ENCODE measurements at places on chromosomes 7 and 10. TPM values are rescaled to one million over a fixed set of nuclear protein-coding genes. Genes with fewer than 3 reads are reported as not detected.

The ZNF853 gene
- under 0.01 TPM for total RNA-seq

The RELN gene
- total RNA-seq: 0.36 TPM

The AASS gene
- total RNA-seq: 26.4 TPM

The PPP1R3A gene
- not detected for total RNA-seq

The SFTPA1 gene
- not detected for total RNA-seq

The DDC gene
- total RNA-seq: not detected

The EBLN1 gene
- total RNA-seq: not detected

DNA sequence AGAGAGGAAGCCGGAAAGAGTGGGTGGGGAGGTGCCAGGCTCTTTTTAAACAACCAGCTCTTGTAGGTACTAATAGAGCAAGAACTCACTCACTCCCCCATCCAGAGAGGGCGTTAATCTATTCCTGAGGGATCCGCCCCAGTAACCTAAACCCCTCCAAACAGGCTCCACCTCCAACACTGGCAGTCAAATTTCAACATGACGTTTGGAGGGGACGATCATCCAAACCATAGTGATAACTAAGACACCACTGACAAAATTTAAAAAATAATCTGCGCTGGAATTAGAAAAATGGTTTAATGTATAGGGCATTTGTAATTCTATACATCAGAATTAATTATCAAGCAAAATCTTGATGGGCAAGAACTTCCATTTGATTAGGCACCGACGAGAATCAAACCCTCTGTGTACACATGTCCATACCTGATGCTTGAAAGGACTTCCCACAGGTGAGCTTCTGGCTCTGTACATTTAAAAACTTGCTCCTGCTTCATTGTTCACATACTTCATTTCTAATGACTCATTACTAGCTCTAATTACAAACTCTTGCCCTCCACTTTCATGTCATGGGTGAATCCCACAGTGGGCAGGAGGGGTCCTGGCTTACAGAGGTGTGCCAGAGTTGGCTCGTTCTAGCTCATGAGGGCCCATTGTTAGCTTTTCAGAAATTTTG is 20.6 kb upstream of the KDM7A start:
- no peak for DNase-seq

DNA sequence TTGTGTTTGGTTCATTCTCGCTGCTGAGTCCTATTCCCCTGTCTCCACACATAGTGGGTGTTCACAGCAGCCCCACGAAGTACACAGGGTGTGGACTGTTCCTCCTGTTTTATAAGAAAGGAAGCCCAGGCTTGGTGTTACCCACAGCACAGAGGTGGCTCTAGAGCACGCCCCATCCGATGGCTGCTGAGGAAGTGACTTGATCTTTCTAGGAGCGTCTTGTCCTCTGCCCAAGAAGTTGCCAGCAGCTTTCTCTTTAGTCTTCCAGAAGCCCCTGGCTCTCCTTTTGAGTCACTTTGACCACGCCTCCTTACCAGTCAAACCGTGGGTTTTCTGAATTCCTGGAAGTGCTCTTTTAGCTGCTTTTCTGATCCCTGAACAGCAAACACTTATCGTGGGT is 94.0 kb downstream of the GRK5 start:
- DNase-seq: peak; percentile 51

GRCh38 chr7:1197997-1198625 is 34.6 kb upstream of the UNCX start:
- peak; percentile 98 for DNase-seq

- no peak for DNase-seq
These were observed 58.4 kb upstream of the HDAC9 start for GRCh38 chr7:18437101-18437500.

DNA sequence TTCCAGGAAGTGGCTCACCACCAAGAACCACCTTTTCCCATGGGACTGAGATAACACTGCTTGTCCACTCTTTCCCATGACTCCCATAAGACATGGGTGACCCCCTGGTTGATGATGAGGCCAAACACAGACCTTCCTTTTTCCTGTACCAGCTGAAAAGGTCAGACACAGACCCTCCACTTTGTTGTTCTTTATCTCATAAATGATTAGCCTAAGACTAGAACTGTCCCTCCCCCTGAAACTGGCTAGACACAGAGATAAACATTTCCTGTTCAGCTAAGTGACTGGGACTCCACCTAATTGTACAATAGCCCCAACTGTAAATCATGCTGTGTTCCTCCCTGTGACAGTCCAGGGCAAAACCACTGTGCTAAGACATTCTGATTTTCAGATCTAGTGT is 8.2 kb upstream of the NRG3 start:
- DNase-seq: no peak

DNA sequence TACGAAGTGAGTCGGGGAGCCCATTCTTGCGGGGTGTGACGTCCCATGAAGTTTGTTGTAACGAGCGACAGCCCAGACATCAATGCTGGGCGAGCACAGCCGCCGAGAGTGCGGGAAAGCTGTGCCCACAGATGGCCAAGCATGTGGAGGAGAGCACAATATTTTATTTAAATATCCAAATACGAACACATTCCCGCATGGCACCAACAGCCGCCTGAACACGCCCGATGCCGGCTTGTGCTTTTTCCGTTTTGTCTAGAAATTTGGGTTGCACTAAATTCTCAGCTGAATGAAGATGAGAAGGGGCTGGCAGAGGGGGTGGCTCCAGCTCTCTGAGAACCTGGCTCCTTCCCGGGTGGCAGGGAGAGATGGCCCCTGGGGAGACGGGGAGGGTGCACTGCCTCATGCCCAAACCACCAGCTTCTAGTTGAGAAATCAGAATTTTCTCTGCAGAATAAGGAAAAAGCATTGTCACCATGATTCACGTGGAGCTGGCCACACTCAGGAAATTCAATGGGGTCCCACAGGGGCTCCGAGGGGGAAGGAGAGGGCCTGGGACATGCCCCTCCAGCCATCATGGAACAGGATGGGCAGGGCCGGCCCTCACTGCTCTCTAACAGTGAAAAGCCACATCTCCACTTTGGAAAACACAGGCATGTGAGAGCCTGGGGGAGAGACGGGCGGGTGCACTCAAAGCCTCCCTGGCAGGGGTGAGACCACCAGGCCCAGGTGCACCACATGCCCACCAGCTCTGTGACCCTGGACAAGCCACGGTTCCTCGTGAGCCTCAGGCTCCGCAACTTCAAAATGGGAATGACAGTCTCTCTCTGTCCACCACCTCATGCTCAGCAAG is 48.3 kb downstream of the EBF3 start:
- DNase-seq: no peak

DNA sequence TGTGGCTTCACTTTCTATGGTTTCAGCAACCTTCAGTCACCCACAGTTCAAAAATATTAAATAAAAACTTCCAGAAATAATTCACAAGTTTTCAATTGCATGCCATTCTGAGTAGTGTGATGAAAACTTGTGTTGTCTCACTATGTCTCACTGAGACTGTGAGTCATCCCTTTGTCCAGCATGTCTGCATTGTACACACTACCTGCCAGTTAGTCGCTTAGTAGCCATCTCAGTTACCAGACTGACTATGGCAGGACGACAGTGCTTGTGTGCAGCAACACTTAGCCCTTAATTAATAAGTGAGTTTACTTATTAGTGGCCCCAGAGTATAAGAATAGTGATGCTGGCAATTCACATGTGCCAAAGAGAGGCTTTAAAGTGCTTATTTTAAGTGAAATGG is 22.5 kb downstream of the CCDC186 start:
- peak; percentile 54 for DNase-seq

DNA sequence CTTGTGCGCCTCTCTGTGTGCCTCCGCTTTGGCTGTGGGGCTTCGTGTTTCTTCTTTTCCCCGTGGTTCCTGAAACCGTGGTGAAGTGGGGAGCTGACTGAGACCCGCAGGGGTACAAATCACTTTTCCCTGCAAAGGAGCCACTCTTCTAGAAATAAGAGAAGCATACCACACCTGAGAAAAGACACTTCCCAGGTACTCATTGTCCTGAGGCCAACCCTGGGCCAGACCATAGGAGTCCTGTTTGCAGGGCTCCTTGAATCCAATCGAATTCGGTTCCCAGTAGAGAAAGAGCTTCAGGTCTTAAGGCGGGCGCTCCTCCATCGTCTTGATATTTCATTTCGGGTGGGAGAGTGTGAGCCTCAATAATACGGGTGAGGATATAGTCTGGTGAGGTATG is 32.4 kb upstream of the ZNF273 start:
- peak; percentile 68 for DNase-seq

DNA sequence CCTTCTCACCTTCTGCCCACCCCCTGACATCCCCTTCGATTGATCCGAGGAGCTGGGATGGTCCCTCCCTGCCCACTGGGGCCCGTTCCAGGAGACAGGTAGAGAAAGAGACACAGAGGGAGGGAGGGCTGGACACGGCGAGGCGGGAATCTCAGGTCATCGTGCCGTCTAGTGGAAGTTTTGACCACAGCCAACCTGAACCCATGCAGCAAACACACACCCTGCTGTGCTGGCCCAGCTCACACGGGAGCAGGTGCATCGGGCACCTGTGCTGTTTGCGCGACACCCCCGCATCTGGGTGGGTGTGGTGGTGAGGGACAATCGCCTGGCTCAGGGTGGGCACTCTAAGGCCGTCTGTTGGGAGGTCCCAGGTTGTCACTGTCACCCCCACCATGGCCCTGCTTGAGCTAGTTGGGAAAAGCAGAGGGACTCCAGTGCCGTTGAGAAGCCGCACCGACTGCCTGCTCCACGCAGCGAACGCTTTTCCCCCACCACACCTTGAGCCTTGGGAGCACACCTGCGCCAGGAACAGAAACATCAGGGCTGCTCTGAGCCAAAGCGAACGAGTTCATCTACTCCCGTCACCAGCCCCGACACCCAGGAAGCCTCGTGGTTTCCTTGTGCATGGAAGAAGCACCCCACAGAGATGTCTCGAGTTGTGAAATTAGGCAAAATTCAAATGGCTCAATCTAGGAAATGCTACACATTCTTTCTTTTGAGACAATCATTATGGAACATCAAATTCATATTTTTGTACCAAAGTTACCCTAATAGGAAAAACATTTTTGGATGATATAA is 285.8 kb downstream of the DNAJB6 start:
- DNase-seq: peak; percentile 3

DNA sequence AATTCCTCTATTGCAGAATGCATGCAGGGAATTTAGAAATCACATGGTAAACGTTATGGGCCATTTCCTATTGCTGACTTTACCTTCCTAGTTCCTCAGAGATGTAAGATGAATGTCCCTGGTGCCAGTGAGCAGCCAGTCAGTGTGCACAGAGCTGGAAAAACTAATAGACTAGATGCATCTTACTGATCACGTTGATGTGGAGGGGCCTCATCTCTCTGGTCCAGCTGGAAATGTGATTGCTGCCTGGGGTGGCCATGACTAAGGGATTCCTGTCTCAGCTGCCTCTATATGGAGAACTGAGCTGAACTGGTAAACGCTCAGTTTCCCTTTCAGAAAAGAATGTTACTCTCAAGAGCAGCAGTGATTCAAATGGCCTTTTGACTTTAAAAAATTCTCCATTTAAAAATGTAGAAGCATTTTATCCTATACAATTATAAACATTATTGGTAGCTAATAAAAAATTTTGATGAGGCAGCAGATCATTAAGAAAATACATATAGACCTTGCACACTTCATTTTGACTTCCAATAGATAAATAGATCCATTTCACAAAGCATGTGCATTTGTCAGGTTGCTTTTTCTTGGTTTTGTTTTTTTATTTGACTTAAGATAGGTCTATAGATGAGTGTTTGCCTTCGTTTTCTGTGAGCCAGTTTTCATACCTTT is 80.5 kb upstream of the INSYN2A start:
- DNase-seq: no peak

- no peak for DNase-seq
These were observed 133.7 kb downstream of the SLC25A13 start for GRCh38 chr7:96188174-96188581.

- DNase-seq: peak; percentile 75
These were observed 4.2 kb upstream of the KCP start for GRCh38 chr7:128914566-128915151.

GRCh38 chr10:59655309-59655708 is 54.3 kb downstream of the SLC16A9 start:
- peak; percentile 31 for DNase-seq

DNA sequence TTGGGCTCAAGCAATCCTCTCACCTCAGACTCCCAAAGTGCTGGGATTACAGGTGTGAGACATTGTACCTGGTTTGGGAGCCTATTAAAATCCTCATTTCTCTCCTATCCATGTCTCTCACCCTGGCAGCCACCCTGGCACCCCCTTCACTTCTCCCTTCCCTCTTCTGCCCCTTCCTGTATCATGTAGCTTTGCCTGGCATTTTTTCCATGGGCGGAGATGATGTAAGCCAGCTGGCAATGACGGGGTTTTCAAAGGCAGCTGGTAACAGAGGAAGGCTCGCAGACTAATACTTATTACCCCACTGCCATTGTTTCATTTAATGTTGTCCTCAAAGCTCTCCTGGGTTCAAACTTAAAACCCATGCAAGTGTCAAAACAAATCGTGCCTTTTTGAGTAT is 61.9 kb downstream of the RGS10 start:
- DNase-seq: no peak

- DNase-seq: peak; percentile 66
These were observed 27.1 kb downstream of the NMT2 start for GRCh38 chr10:15141136-15142054.

DNA sequence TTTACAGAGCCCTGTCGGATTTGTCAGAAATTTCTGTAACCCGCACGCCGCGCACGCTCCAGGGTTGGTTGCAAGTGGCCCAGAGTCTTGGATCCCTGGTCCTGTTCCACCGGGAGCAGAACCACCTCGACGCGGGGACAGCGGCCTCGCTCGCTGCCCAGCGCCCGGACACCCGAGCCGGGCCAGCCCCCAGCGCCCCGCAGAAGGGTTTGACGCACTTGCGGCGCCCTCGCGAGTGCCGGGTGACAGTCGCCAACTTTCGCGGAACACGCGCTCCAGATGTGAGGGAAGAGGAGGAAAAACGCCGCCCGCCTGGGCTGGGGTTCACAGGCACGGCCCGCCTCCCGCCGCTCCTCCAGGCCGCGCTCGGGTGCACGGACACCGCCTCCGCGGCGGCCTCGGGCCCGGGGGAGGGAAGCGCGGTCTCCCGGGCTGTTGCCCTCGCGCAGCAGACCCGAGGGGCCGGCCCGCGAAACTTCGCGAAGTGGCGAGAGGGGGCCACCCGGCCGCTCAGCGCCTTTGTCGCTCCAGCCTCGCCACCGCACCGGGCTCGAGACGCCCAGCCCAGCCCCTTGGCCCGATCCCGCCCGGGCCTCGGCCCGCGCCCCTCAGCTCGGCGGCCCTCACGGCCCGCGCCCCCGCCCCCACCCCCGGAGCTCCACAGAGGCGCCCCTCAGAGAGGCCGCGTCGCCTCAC is 514 bp downstream of the RNF216 start:
- DNase-seq: peak; percentile 85

- DNase-seq: no peak
These were observed 28.2 kb downstream of the SNX13 start for GRCh38 chr7:17912050-17912449.

- no peak for DNase-seq
These were observed 34.0 kb downstream of the CNPY1 start for GRCh38 chr7:155512246-155512887.

GRCh38 chr10:45379891-45380540 is 6.0 kb downstream of the ALOX5 start:
- DNase-seq: peak; percentile 26

GRCh38 chr7:42981601-42982000 is 49.4 kb downstream of the MRPL32 start:
- peak; percentile 29 for DNase-seq
